Fibroblast of skin of back (primary cell): ENCODE measurements at places on chromosomes 11 and 22.

- DNase-seq = no peak
These were observed 25.9 kb downstream of the MRGPRG start for GRCh38 chr11:3192511-3193372.

- DNase-seq = peak; percentile 78
These were observed 47.8 kb downstream of the MRTFA start for GRCh38 chr22:40588726-40589125.

GRCh38 chr11:61967924-61968757, 707 bp upstream of the FTH1 start:
- no peak for DNase-seq

- DNase-seq = no peak
These were observed 804 bp downstream of the CCDC134 start for GRCh38 chr22:41801147-41801819.

DNA sequence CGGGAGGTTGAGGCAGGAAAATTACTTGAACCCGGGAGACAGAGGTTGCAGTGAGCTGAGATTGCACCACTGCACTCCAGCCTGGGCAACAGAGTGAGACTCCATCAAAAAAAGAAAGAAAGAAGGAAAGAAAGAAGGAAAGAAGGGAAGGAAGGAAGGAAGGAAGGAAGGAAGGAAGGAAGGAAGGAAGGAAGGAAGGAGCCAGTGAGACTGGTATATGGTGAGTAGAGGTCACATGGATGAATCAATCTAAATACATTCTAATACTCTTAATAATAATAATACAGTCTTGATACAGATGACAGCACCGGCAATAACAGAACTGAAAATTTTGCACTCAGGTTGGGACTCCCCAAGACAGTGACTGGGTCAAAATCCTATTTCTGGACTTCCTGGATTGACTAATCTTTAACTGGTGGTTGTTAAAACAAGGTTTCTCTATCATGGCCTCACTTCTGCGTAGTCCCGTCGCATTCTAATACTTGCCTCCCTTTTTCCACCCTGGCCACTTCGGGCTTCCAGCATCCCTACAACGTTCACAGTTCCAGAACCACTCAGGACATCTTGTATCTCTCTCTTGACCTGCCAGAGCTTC, 53.5 kb upstream of the EIF3M start:
- no peak for DNase-seq

DNA sequence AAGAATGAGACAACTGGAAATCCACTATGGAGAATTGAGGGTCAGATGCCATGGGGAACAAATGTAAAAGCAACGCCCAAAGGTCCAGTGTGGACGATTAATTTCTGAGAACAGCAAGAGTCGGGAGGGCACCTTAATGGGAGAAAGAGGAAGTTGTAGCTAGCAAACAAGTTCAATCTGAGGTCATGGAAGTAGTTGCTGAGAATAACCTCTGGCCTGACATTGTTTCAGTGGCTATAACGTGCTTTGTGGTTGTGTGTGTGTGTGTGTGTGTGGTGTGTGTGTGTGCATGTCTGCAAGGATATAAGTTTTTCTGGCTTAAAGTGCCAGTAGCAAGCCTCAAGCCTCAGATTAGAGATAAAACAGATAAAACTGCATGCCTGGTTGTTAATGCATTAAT, 1630.1 kb upstream of the TENM4 start:
- DNase-seq = no peak

- DNase-seq = no peak
These were observed 23.5 kb downstream of the PKNOX2 start for GRCh38 chr11:125188021-125188420.

GRCh38 chr11:235997-236773, at the start of gene SIRT3:
SIRT3 (minus strand) TSS chr11:236342; CDS start chr11:236328, 14 bp downstream.
- DNase-seq = peak; percentile 81

- peak; percentile 62 for DNase-seq
These were observed 489.6 kb downstream of the MN1 start for GRCh38 chr22:27311698-27312550.

GRCh38 chr11:68012843-68013610, 2.9 kb downstream of the ALDH3B1 start:
- DNase-seq = peak; percentile 98

DNA sequence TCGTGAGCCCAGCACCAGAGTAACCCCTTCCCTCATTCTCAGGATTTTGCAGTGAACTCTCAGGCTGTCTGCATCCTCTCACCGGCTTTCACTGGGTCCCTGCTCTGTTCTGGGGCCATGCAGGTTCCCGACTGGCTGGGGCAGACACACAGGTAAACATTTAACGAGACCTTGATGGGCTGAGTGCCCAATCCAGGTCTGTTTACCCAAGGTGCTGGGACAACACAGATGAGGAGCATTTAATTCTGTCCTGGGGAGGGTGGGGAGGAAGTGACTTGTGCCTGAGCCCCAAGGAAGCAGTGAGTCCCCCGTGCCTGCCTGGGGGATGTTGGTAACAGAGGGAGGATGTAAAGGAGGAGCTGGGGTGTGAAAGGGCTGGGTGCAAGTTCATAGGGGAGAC, 4.4 kb downstream of the BIK start:
- DNase-seq = no peak

GRCh38 chr22:19466126-19466716, 12.8 kb downstream of the UFD1 start:
- DNase-seq = no peak

- no peak for DNase-seq
These were observed 48.2 kb downstream of the DNAJC24 start for GRCh38 chr11:31417816-31418215.

DNA sequence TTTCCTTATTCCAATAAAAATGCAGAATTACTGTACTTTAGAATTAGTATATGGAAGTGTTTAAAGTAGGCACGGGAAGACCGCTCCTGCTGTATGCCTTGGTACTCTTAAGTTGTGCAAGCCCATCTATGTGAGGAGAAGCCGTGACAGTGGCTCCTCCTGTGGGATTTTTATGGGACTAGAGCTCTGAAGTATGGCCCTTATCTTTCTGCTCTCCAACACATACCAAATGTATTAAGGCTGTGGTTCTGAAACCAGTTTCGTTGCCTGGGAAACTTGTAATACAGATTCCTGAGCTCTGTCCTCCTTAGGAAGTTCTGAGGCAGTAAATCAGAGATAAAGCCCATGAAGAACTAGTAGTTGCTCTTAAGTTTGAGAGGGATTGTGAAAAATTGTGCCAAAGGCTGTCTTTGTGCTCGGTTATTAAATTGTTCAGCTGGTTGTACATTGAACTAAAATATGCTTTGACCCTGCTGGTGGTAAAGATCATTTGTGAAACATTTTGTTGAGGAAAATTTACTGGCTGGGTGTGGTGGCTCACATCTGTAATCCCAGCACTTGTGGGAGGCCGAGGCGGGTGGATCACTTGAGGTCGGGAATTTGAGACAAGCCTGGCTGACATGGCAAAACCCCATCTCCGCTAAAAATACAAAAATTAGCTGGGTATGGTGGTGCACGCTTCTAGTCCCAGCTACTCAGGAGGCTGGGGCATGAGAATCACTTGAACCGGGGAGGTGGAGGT, 29.3 kb downstream of the RTN3 start:
- DNase-seq = peak; percentile 81

DNA sequence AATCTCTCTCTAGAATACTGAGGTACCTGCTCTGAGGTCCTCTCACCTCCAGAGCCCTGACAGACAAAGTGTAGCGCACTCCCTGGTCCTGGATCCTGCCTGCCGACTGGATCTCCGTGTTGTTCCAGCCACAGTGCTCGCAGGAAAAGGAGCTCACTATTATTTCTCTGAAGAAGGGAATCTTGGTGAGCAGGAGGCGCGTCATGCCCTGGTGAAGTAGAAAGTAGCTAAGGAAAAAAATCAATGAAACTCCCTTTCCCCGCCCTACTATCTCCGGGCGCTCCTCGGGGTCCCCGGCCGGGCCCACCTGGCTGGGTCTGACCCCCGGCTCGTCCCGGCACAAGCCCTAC, 412 bp downstream of the ZPR1 start:
- no peak for DNase-seq

DNA sequence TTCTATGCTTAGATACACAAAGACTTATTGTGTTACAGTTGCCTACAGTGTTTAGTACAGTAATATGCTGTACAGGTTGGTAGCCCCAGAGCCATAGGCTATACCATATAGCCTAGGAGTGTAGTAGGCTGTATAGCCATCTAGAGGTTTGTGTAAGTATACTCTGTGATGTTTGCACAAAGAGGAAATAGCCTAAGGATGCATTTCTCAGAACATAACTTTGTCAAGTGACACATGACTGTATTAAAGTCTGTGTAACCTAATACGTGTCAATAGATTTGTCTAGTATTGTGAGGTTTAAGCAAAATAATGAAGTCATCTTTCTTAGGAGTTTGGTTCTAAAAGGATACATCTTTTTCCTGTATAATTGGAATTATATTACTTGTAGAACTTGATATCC, 5.5 kb downstream of the ZC3H12C start:
- peak; percentile 17 for DNase-seq

DNA sequence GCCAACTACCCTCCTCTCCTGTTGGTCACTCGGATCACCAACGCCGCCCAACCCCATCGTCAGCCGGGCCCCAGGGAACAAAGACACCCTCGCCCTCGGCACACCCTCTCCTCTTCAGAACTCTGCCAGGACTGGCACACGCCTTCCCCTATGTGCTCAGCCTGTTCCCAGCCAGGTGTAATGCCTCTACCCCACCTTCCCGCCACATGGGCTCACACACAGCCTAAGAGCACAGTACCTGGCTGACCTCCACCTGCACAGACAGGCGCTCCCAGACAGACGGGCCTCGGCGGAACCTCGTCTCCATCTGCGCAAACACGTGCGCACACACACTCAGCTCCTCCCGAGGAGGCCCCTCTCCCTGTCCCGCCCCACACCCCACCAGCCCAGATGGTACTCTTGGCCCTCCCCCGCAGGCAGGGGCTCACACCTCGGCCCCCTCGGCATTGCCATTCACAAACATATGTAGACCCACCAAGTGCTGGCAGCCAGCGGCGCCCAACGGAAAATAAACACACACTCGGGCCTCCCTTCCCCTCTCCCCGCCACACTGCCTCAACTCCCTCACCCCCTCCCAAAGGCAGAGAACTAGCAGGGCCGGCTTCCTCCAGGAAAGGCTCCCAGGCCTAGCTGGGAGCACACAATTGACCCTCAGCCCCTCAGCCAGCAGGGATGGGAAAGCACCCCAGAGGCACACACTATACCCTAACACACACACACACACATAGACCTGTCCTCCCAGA, 8.5 kb downstream of the ELFN2 start:
- DNase-seq = no peak

GRCh38 chr22:40015358-40015976, 20.7 kb downstream of the FAM83F start:
- no peak for DNase-seq

- no peak for DNase-seq
These were observed 517.3 kb downstream of the TBC1D22A start for GRCh38 chr22:47279746-47280145.

DNA sequence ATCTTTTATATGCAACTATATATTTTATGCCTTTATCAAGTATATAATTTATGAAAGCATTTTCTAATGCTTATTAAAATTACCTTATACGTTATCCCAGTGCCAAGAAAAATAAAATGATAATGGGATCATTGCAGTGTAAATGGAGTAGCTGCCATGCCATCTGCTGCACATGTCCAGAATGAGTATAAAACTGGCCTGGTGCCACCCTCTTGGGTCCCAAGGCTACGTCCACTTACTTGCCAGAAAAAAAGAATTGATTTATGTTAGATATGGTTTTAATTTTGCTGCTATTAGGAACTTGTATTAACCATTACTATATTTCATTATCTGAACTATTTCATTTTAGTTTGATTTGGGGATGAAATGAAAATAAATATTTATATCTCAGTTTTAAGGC, 1127.1 kb upstream of the CNTN5 start:
- no peak for DNase-seq

DNA sequence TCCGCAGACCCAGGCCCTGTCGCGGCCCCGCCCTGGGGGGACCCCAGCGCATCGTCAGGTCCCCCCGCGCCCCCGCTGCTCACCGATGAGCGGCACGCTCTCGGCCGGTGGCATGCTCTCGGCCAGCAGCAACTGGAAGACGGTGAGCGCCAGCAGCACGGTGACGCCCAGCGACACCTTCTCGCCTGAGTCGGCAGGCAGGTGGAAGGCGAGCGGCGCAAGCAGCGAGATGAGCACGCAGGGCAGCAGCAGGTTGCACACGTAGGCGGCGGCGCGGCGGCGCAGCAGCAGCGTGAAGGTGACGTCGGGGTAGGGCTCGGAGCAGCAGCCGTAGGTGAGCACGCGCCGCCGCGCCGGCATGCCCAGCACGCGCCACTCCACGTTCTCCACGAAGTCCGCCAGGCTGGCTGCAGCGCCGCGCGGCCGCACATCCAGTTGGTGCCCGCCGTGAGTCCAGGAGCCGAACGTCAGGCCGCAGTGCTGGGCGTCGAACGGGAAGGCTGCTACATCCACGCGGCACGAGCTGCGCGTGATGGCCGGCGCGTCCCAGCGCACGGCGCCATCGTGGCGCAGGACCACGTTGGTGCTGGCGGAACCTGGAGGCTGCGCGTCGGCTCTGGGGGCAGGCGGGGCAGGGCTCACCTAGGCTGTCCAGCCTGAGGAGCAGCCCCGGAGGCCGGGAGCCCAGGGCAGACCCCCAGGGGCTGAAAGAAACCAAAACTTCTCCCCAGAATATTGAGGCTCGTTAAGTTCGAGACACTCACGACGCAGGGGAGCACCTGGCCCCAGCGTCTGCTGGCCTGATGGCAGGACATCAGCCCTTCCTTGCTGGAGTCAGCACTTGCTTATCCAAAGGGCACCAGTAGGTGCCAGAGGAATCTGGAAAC, 3.8 kb downstream of the CHRNA10 start:
- no peak for DNase-seq

DNA sequence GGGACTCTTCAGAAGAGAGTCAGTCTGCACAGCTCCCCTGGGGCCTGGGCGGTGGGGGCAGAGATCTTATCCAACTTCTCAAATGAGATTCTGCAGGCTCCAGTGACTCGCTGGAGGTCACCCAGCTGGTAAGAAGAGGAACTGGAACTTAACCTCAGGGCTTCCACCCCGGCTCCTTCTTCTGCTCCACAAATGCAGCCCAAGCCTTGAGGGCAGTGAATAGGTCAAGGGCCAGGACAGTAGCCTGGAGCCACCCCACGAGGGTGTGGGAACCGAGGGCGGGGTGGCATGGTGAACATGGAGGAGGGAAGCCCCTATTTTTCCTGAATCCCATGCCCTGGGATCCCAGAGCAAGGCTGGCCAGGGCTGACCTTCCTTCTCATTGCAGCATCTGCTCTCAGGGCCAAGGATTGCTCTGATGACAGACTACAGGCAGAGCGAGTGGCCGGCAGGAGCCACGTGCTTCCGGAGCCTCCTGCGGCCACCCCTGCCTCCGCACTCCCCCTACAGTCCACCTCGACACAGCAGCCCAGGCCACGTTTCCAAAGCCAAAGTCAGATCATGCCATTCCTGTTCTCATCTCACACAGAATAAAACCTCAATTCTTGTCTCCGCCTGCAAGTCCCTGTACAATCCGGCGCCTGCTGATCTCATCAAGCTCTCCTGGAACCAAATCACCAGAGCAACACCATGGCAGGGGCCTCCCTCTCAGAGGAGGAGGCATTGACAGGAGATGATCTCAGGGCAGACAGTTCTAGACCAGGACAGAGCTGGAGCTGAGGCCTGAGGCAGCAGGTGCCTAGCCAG, 21.1 kb upstream of the UPK3A start:
- DNase-seq = peak; percentile 66

GRCh38 chr11:8281266-8281665, 17.6 kb upstream of the LMO1 start:
- no peak for DNase-seq
